ENCODE measurements at places on chromosomes 1 and 21. TPM values are rescaled to one million over a fixed set of nuclear protein-coding genes. Genes with fewer than 3 reads are reported as not detected.

GSTM5 gene
- total RNA-seq, result 1.00 TPM

INSRR gene
- total RNA-seq, result under 0.01 TPM

PLA2G2D gene
- total RNA-seq, result not detected

ANGPTL7 gene
- 0.33 TPM for total RNA-seq

DNM3 gene
- total RNA-seq, result 2.1 TPM

SERINC2 gene
- total RNA-seq, result 8.4 TPM

ZNF683 gene
- total RNA-seq, result not detected

IQCC gene
- 2.4 TPM for total RNA-seq

DNALI1 gene
- 2.7 TPM for total RNA-seq

OR2L2 gene
- total RNA-seq, result under 0.01 TPM

FCRL4 gene
- not detected for total RNA-seq

SLAMF9 gene
- total RNA-seq, result not detected

BRINP2 gene
- total RNA-seq, result 0.12 TPM

MSH4 gene
- total RNA-seq, result 0.25 TPM

DMBX1 gene
- not detected for total RNA-seq

FMN2 gene
- 6.0 TPM for total RNA-seq

FAM167B gene
- total RNA-seq, result 0.50 TPM

RNU1-3 gene
- under 0.01 TPM for total RNA-seq

TSPAN2 gene
- 1.7 TPM for total RNA-seq

OR2AK2 gene
- total RNA-seq, result 0.25 TPM

LCE3E gene
- not detected for total RNA-seq

FCGR1A gene
- total RNA-seq, result not detected

ANKRD45 gene
- 1.1 TPM for total RNA-seq

ELAPOR1 gene
- 0.50 TPM for total RNA-seq

EFNA3 gene
- 0.50 TPM for total RNA-seq
